ENCODE measurements at places on chromosomes 16 and 17.

GRCh38 chr16:70576431-70577255 lies 53.0 kb downstream of the SF3B3 start:
- peak; percentile 86 for DNase-seq

- DNase-seq, result no peak
Measured at GRCh38 chr16:11386791-11387546, 41.7 kb downstream of the RMI2 start.

GRCh38 chr17:75039238-75039637 lies 7.5 kb downstream of the ATP5PD start:
- no peak for DNase-seq

- DNase-seq, result no peak
Measured at GRCh38 chr17:75271955-75272847, 1.2 kb upstream of the MIF4GD start.

- peak; percentile 89 for DNase-seq
Measured at GRCh38 chr16:86975445-86975844, 341.7 kb downstream of the C16orf95 start.

DNA sequence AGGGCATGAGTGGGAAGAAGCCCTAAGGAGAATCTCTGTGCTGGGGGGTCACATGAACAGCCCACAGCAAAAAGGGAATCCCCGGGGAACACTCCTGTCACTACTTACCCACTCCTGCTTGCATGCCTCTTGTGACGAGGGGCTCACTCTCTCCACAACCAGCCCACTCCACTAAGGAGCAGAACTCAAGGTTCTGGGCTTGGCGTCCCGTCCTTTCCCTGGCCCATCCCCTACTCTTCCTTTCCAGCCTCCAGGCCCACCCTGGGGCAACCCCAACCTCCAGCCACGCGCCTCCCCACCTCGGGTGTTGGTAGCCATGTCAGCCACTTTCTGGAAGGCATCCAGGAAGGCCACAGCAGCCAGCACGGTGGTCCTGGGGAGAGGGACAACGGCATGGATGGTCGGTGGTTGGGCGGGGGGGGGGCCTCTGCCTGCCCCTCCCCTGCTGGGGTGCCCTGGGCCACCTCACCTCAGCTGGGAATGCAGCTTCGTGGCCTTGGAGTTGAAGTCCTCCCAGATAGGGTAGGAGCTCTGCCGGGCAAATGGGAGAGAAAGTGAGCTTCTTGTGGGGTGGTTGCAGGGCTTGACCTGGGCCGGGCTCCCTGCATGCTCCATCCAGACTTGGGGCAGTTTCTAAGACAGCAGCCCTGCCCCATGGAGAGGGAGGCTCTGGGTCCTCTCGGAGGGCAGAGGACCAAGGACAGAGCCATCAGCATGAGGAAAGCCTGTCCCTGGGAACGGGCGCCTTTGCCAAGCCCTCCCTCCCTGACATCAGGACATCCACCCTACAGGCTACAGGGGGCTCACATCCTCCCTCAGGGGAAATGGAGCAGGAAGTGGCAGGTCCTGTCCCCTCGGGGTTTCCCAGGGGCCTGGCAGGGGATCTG lies 5.1 kb downstream of the MTSS2 start:
- no peak for DNase-seq

DNA sequence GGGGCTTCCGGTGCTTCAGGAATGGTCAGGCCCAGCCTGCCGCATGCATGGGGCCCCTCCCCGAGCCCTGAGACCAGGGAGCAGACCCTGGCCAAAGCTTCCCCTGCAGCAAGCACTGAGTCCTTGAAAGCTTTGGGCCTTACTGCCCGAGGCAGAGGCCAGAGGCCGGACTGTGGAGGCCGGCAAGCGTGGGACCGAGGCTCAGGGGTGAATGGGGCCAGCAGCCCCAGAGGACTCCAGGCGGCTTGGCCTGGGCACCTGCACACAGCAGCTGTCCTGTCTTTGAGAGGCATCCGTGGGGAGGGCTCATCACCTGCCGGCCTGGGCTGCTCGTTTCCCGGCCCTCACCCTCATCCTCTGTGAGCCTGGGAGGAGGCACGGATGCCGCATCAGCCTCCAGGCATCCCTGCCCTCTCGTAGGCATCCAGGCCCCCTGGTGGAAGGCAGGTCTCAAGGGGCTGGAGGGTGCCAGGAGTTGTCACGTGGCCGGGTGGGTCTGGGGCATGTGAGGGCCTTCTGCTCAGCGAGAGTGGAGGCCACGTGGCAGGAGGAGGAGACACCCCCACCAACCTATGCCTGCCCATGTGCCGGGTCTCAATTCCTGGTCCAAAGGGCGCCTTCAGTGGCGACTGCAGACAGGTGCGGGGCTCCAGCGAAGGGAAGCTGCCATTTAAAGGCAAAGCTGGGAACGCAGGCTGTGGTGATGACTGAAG lies 31.4 kb downstream of the CACNA1H start:
- DNase-seq, result no peak

DNA sequence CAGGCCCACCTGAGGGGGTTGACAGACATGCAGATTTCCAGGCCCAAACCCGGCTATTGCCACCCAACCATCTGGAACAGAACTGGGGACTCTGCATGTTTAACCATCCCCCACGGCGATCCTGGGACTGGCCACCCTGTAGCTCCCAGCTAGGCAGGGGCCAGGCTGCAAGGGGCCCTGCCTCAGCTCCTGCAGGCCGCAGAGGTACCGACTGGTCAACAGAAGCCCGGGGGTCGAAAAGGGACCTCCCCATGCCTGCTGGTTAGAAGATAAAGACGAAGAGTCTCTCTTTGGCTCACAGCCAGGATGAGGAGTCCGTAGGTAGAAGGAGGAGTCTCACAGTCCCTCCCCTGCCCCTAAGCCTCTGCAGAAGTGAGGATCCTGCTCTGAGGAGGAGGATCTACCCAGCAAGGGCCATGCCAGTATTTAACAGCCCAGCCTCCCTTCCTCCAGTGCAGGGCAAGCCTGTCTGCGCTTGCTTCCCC lies 223.4 kb upstream of the TNRC6C start:
- DNase-seq, result peak; percentile 14

GRCh38 chr16:79380995-79381602 lies 219.4 kb downstream of the MAF start:
- DNase-seq, result no peak

GRCh38 chr17:9878786-9879525 lies 26.1 kb downstream of the RCVRN start:
- no peak for DNase-seq

- DNase-seq, result no peak
Measured at GRCh38 chr17:43814026-43814425, 18.9 kb downstream of the MPP3 start.

GRCh38 chr17:83050651-83051395 lies 28.6 kb upstream of the METRNL start:
- no peak for DNase-seq

DNA sequence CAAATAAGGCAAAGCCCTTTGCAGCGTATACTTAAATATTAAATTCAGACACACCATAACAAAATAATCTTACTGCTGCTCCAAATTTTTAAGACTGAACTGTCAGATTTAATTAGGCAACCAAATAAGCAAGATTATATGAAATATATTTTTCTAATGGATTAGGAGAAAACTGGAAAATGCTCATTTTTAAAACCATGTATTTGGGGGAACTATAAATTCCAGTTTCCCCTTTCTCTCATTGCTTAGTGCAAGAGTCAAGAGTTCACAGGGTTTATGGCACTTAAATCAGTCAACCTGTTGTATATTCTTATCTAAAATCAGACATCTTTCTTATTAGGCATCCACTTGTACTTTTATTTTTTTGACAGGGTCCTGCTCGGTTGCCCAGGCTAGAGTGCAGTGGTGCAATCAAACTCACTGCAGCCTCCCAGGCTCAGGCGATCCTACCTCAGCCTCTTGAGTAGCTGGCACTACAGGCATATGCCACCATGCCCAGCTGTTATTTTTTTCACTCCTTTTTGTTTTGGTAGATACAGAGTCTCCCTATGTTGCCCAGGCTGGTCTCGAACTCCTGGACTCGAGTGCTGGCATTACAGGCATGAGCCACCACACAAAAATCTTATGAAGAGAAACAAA lies 2.1 kb upstream of the KANSL1 start:
- DNase-seq, result no peak

DNA sequence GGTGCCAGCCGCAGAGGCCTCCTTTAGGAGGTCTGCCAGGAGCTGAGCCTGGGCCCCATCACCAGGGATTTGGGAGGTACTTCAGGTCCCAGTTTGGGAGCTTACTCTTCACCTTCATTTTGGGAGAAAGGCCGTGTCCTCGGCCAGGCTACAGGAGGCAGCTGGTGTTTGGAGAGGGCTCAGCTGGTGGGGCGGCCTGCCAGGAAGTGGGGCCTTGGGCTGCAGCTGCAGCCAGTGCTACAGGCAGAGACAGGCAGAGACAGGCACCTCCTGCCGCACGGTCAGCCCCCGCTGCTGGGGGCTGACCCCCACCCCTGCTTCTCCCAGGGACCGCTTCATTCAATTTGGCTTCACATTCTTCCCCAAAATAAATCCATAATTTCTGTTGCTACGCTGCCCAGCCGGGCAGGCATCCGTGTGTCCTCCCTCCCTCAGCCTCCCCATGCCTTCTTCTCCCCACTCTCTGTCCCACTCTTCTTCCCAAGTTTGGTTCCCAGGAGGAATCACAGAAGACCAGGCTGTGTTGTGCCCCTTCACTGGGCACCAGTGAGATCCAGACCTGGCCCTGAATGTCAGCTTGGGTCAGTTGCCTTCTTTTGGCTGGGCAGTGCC lies 6.1 kb downstream of the TMEM235 start:
- DNase-seq, result peak; percentile 33

DNA sequence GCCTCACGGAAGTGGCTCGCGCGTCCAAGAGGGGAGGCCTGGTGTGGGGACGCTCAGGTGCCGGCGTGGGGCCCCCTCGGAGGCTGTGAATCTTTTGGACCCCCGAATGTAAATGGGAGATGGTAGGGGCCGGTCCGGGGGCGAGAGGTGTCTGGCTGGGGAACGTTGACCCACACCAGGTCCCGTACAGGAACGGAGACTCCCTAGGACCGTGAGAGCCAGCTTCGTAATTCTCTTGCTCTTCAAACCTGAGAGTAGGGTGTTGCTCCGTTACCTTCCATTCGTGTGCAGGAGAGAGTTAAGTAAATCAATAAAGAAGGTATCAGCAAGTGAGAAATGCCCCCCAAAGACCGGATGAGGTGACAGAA lies 481 bp downstream of the LYRM1 start:
- no peak for DNase-seq

- DNase-seq, result no peak
Measured at GRCh38 chr16:14308368-14308723, 237.2 kb downstream of the MRTFB start.

DNA sequence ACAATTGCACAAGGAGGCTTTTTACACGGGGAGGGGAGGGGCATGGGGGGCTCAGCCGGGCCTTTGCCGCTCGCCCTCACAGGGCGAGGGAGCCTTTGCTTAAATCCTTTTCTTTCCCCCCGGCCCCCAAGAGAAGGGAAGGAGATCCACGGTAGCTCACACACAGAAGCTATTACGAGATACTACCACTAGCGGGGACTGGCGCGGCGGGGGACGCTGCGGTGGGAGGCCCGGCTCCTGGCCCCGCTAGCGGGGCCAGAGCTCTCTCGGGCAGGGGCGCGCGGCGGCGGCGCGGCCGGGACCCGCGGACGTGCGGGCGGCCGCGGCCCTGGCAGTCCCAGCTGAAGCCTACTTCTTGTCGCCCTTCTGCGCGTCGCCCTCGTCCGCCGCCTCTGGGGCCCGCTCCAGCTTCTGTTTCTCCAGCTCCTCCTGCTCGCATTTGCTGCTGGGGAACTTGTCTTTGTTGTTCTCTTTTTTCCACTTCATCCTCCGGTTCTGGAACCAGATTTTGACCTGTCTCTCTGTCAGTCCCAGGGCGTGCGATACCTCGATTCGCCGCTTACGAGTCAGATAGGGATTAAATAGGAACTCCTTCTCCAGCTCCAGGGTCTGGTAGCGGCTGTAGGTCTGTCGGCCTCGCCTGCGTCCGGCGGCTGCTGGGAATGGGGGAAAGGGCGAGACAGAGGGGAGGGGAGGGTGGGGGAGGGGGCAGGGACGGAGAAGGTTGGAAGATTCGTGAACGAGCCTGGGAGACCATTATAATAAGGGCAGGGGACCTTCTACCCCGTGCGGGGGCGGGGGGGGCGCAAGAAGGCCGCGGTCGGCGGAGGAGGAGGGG lies 2.0 kb downstream of the HOXB8 start:
- DNase-seq, result peak; percentile 68

DNA sequence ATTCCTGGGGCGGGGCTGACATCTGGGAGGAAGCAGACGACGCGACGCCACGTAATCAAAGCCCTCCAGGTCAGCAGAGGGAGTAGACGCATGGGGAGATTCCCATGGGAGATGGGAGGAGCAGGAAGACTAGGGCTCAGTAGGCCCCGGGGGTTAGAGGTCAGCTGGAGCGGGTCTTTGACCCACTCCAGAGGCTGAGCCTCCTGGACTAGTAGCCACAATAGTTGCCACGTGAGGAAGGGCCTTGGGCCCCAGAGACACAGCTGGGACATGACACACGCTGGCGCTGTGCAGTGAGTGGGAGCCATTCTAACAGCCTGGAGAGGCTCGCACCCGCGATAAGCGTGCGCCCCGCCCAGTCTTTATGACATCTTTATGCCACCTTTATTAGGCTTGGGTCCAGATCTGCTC lies 95.7 kb upstream of the AMZ2 start:
- DNase-seq, result no peak

- peak; percentile 32 for DNase-seq
Measured at GRCh38 chr16:77951788-77952187, 70.6 kb upstream of the CLEC3A start.

DNA sequence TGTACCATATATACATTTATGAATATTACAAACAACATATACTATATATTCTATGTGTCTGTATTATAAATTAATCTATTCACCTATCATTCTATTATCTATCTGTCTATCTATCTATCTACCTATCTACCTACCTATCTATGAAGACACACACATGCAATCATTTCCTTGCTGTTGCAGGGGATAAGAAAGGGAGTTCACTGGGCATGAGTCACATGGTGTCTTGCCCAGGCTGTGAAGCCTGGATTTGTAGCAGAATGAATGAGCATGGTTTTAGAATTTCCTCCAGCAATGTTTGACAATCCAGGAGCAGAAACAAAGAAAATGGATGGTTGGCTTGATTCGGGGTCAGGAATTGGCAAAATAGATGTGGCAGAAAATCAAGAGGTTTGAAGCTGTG lies 23.2 kb upstream of the FAM20A start:
- peak; percentile 37 for DNase-seq

DNA sequence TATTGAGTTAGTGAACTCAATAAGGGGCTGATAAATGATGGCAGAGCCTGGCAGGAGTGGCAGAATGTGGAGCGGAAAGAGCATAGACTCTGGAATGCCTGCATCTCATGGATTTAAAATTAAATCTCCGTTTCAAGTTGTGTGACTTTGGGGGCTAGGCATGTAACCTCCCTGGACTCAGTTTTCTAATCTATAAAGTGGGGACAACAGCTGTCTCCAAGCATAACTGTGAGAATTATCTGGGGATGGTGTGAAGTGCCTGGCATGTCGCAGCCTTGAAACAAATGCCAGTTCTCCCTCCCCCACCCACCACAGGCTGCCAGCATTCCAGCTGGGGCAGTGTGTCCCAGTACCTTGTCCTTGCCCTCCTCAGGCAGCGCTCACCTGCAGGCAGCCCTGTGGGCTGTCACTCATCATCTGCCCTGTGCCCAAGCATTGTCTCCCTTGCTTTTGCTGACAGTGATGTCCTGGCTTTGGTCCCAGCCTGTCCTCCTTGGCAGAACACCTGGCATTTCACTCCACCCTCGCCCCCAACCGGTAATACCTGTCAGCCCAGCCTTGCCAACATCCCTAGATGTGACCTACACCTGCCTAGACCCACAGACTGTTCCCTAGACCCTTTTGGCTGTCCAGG lies 129.6 kb downstream of the MRM1 start:
- DNase-seq, result no peak

Measured in amniotic epithelial cell (primary cell).